Cardiac septum (tissue), 1 donor: ENCODE measurements at places on chromosomes 2 and 18.

DNA sequence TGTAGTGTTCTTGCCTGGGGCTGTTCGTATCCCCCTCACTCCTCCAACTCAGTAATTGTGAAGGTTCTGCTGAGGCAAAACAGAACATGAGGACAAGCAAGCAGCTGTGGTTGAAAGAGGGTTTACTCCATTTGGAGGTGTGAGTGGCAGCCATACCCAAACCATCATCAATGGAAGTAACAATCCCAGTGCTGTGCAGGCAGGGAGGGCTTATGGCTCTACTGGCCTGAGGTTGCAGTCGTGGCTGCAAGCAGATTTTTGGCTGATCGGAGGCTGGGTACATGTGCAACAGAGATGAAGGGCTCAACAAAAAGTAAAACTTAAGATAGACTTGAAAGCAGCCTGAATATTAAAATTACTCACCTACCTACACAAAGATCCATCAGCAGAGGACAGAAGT lies 13.2 kb downstream of the SRSF7 start:
- no peak for DNase-seq

DNA sequence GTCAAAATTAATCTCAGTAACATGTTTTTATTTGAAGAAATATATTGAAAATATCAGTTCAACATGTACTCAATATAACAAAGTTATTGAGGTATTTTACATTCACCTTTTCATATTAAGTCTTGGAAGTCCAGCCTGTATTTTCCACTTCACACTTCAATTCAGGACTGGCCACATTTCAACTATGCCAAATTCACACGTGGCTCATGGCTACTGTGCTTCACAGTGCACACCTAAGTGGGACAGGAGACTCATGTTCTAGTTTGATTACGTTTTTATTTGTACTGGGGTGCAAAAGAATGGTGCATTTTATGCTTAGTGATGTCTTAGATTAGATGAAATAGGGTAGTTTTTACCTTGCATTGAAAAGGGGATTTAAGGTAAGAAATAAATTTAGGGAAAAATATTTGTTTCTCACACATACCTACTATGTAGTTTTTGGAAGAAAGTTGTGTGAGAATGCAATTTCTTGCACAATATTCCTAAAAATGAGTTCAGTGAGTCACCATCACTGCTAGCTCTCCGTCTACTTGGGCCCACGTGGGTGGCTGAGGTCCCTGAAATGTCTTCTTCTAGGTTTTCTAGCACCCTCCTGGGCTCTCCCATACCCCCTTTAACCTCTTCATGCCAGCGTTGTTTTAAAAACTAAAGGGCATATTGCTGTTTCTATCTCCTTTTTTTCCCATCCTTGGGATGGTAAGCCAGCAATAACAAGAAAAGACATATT lies 87.0 kb downstream of the ST6GAL2 start:
- DNase-seq = no peak

DNA sequence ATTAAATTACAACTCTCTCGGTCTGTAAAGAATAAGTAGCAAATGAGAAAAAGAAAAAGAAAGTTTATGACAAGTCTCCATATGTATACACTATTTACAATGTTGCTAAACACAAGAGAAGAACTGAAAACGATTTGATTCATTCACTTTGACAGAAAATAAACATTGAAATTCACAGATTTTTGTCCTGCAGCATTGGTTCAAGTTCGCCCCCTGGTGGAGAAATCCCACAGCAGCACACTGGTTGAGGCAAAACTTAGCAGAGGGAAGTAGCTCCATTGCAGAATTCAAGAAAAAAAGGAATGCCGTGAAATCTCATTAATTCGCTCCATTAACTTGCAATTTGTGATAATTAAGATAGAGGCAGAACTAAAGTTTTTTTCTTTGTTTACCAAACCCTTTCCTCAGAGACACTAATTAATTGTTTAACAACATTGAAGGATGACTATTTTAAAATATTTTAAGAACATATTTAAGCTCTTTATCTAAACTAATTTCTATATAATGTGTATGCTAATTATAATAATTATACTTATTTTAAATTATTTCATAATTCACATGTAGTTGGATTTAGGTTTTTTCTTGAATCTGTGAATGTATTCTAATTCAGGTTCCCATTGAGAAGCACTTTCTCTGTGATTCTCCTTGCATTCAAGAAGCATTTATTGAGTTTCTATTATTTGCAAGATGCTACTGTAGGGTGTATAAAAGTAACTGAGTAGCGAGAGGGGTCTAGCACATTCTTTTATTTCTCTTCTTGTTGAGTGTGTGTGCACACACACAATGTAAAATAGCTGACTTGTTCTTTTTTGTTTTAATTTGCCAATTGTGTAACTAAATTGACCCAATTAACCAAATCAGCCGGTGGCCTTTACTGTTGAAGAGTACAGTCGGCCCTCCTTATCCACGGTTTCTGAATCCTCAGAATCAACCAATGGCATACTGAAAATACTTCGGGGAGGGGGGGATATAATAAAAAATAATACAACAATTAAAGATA lies 74.1 kb downstream of the COL4A3 start:
- DNase-seq = no peak

DNA sequence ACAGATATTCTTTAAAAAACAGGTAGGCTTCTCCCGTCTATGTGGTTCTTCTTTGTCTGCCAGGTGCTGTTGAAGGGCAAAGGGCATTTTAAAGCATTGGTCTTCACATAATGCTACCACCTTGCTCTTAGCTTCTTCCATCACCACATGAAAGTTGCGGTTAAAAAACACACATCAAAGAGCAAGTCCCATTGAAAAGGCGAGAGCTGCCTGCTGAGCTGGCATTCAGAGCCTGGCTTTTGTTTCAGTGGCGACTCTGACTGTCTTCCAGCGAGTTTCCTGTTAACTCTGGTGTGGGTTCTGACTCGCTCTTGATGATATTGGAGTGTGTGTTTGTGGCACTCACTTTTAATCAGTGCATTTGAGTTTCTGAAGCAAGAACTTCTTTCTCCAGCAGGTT lies 624.9 kb upstream of the FANCL start:
- DNase-seq = no peak

- no peak for DNase-seq
Measured at GRCh38 chr2:218298314-218298875, 6.1 kb upstream of the TMBIM1 start.

GRCh38 chr2:30159766-30160165 lies 13.0 kb downstream of the YPEL5 start:
- DNase-seq = no peak

DNA sequence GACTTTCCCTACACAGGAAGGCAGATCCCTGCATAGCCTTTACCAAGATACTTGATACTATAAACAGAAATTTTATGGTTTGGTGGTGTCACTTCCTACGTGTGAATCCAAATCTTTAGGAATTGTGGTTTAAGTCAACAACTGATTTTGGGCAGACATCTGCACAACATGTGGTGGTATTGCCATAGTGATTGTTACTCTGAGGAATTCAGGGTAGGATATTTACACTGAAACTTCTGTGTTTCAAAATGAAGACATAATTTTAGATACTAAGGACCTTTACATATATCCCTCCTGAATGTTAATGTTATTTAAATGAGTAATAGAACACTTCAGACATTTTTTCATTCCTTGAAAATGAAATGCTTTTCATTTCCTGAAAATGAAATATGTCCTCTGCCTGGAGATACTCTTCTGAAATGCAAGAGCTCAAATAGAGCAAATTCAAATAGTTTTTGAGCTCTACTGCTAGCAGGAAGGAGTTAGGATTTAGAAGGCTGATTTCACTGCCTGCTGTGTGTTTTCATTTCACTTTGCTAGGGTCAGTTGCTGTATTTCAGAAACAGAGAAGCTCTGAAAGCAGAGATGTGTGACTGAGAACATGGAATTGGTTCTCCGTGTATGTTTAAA lies 77.2 kb downstream of the MDH1 start:
- no peak for DNase-seq

- no peak for DNase-seq
Measured at GRCh38 chr18:47912794-47913585, 17.5 kb downstream of the SMAD2 start.

GRCh38 chr2:145910416-145910815 lies 1390.5 kb upstream of the ZEB2 start:
- no peak for DNase-seq

- DNase-seq = no peak
Measured at GRCh38 chr2:131037398-131038257, 55.6 kb downstream of the FAM168B start.
